ENCODE measurements at places on chromosomes 4 and X.

DNA sequence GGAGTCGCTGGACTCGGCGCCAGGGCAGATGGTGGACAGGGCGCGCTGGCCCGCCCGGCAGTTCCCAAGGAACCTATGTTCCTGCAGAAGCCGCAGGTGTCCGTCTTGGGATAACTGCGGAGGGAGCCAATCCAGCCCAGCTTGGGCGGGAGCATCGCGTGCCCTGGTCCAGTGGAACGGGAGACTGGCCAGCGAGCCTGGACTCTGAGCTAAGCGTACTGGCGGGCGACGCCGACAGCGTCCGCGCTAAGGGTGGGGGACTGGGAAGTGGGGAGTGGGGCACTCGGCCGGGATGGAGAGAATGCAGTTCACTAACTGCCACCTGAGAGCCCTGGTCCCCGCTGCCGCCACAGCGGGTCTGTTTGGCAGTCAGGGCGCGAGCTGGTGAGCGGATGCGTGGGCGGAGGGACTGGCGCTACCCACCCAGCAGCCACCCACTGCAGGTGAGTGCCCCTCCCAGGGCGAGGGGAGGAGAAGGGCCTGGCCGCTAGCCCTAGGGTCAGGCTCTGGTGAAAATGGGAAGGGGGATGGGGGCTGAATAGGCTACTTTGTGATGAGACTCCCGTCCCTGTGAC is 1.3 kb upstream of the MAMLD1 start:
- DNase-seq, result no peak

DNA sequence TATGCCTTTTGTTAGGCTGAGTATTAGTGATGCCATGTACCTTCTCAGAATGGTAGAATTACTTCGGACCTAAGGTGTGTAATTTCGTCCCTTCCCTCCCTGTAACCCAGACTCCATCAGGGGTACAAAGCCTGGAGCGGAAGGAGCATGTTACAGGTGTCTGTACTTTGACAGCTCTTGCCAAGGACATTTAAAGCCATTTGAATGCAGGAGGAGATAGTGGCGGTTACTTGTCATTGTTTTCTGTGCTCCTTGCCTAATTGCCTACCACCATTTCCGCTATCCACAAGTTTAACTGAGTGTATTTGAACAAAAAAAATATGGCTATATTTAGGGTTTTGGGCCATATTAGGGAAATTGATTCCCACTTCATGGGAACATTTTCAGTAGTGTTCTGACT is 1.8 kb downstream of the FNIP2 start:
- DNase-seq, result no peak

DNA sequence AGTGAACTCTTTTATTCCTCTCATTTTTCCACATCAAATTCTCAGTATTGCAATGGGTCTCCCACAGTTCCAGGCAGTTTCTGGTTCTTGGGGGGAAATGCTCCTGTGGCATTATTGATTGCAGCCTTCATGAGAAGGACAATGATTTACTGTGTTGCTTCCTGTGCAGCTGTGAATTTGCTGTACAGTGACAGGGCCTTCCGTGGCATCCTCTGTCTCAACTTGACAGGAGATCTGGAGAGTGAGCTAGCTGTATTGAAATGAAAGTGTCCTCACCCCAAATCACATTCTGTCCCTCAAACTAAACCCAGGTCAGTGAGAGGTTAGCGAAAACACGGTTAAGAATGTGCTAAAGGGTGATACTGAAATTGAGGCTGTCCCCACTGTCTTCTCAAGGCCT is 77.1 kb upstream of the ATOH1 start:
- DNase-seq, result no peak

DNA sequence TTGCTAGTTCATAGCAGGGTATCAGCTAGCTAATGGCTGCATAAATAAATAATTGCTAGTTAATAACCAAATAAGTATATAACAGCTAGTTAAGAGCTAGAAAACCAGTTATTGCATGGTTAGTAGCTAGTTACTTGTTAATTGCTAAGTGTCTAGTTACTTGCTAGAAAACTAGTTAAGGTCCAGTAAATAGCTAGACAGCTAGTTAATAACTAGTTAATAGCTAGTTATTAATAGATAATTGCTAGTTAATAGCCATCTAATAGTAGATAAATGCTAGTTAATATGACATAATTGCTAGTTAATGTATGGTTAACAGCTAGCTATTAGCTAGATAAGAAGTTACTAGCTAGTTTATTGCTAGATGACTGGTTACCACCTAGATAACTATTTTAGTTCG is 629.9 kb upstream of the CT83 start:
- DNase-seq, result no peak

GRCh38 chr4:142064181-142064580 is 427.8 kb downstream of the IL15 start:
- no peak for DNase-seq
